T-cell (primary cell): ENCODE measurements at places on chromosomes 12 and 14.

- no peak for DNase-seq
Observed at GRCh38 chr12:26150736-26151450, 26.1 kb upstream of the BHLHE41 start.

GRCh38 chr12:53097564-53098353 is at the start of gene IGFBP6:
TSS of gene IGFBP6 (plus strand) at chr12:53097667. CDS start at chr12:53097718, 51 bp downstream.
- DNase-seq: no peak

- DNase-seq: no peak
Observed at GRCh38 chr12:41652981-41653380, 464.9 kb downstream of the PDZRN4 start.

- no peak for DNase-seq
Observed at GRCh38 chr12:89369166-89369565, 16.9 kb upstream of the DUSP6 start.

- no peak for DNase-seq
Observed at GRCh38 chr14:55588259-55588699, 8.3 kb downstream of the KTN1 start.

GRCh38 chr12:47021298-47021697 is 58.1 kb upstream of the PCED1B start:
- DNase-seq: no peak
